Activated naive CD8-positive, alpha-beta T cell treated with anti-CD3 and anti-CD28 coated beads, Interleukin-2, amount 10 ng/mL, durations not matched to agents 7 days and 5 days (primary cell): ENCODE measurements at places on chromosomes 13 and 19. TPM values are rescaled to one million over a fixed set of nuclear protein-coding genes. Genes with fewer than 3 reads are reported as not detected.

ZNF208 gene
- 2.6 TPM for total RNA-seq

BCL3 gene
- 25.0 TPM for total RNA-seq

CD33 gene
- 10.6 TPM for total RNA-seq

NLRP11 gene
- not detected for total RNA-seq

LACC1 gene
- total RNA-seq, result 3.8 TPM

FGF21 gene
- total RNA-seq, result not detected

FXYD3 gene
- total RNA-seq, result not detected

PLA2G4C gene
- total RNA-seq, result 0.65 TPM

GRIK5 gene
- total RNA-seq, result 0.79 TPM
